ENCODE measurements at places on chromosomes 7 and 10.

- DNase-seq = no peak
These were observed 165.8 kb downstream of the CACNB2 start for GRCh38 chr10:18306031-18306430.

- no peak for DNase-seq
These were observed 10.5 kb downstream of the GET4 start for GRCh38 chr7:886626-887487.

DNA sequence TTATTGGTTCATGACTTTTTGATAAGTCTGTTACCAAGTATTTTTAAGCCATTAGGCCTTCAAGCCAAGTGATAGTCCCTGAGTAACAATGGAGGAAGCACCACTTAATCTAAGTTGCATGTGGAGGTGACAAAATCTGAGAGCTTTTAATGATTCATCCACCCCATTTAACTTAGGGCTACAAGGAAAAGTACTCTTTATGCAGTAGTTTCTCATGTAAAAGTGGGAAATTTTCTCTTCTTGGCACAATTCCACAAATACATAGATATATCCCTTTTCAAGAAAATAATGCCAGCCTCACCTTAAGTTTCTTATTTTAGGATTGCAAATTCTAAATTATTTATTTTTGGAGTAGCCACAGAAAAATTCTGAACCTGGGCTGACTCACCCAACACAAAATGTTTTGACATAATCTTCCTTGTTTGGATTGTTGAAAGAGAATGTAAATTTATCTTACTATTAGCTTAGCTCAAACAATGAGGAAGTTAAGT is 85.7 kb downstream of the SUGCT start:
- no peak for DNase-seq

DNA sequence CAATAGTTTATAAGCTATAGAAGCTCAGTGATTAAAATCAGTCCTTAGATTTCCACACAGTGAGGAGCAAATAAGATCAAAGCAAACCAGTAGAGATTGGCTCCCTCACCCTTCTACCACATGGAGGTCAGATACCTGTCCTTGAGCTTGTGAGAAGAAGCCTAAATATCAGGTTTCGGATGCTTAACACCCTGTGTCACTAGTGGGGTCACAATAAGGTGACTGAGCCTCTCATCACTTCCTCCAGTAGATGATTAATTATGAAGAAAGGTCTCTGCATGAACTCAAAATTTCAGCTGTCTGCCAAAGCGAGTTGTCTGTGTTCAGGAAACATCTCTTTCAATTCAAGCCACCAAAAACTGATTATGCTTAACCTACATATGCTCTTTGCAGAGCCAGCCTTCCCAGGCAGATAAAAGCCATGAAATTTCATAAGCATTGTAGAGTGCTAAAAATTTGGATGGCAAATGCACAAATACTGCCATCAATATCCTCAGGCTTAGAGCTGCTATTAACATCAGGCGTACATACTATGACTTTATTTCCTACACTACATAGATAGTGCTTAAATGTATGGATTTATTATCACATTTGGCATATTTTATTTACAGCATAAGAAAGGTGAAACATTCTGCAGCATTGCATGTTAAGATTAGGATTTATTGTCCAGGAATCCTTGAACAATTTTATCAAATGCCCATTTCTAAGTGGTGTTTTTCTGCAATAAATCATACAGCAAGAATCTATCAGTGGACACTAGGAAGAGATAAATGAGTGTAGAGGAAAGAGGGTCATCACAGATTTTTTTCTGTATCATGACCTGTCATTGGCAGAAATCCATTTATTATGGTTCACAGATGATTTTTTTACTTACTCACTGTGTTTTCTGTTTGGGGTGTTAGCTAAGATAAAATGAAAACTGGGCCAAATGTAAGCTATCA is 285.1 kb upstream of the SP8 start:
- DNase-seq = no peak

GRCh38 chr10:132641401-132641800 is 103.8 kb downstream of the INPP5A start:
- no peak for DNase-seq

DNA sequence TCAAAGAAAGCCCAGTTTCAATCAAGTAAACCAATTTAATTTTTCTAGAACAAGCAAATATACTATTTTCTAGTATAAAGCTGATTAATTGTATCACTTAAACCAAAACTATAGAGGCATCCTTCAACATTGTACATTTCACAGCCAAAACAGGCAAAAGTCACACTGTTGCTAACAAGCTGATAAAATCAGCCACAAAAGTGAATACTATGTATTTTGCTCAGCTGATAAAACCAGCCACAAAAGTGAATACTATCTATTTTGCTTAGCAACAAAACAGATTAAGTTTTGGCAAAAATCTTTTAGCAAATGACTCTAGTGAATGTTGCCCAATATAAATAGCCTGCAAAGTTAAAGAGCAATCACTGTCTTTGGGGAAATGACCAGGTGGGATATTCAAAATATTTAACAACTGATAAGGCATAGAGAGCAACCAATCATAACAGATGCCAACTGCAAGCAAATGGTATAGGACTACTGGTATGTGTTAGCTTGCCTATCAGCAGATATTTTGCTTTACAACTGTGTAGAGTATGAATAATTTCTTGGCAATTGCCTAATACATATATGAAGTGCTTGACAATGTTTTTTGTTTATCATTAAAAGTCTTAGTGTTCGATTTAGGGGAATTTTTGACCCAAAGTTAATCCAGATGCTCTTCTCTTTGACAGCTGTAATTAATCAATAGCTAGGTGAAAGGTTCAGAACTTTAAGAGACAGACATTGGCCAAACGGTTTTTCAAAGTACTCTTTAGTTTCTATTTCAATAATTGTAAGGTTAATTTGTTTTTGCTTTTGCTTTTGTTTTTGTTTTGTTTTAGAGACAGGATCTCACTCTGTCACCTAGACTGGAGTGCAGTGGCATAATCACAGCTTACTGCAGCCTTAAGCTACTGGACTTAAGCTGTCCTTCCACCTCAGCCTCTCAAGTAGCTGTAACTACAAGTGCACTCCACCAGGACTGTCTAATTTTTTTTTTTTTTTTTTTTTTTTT is 44.4 kb upstream of the SP4 start:
- DNase-seq = no peak

DNA sequence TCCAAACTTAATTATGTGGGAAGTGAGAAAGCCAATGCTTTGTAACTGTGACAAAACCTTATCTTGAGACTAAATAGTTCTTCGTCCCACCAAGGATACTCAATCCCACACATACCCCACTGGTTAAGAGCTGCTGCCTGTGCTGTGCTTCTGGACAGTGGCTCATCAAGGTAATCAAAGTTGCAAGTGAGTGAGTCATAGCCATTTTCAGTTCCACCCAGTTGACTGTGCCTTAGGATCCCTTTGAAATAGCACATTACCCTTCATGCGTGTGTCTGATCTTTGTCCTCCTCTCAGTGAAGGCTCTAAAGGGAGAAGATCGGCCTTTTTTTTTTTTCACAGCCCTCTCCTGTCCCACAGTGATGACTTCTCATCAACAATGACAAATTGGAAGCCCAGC is 706.0 kb upstream of the AUTS2 start:
- DNase-seq = no peak

GRCh38 chr7:112550468-112551060 is 69.8 kb downstream of the LSMEM1 start:
- DNase-seq = peak; percentile 50

DNA sequence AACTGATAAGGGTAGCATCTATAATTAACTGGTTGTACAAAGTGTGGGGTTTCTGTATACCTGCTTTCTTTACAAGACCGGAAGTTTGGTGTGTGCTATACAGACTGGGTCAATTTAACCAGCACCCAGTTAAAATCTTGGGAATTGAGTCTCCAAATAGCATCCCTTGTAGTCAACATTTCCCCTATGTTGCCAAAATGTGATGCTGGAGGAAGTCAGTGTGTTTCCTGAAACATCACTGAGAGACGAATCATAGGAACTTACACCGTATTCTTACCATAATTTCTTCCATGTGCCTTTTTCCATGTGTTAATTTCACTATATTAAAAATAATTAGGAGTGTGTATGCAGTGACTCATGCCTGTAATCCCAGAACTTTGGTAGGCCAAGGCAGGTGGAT is 1.7 kb downstream of the AKR1C4 start:
- no peak for DNase-seq

DNA sequence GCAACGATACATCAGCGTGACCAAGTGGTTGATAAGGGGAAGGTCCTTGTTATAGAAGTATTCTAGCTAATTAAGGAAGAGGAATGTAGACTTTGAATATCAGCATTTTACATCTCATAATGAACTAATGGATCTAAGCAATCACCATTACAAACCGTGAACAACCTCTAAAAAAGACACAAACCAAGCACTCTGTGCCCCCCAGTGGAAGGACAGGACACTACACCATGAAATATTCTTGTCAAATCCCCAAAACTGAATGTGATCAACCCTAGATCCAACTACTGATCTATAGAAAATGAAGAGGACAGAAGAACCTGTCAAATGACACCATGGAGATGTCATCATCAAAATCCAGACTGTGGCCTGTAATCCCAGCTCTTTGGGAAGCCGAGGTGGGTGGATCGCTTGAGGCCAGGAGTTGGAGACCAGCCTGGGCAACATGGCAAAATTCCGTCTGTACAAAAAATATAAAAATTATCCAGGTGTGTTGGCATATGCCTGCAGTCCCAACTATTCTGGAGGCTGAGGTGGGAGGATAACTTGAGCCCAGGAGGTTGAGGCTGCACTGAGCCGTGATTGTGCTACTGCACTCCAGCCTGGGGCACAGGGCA is 111.3 kb upstream of the CARD11 start:
- peak; percentile 45 for DNase-seq

DNA sequence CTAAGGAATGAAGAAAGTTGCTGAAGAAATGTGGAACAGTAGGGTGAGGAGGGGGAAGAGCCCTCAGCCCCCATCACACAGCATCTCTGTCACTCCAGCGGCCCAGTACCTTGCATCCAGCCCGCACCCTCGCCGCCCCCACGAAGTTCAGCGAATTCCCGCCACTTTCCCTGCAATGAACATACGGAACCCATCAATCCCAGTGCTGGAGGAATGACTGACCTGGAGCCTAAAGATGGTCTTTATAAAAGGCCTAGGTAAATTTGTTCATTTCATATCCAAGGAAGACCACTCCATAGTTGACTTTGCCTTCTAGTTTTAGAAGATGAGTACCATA is 779 bp upstream of the KIF5B start:
- DNase-seq = no peak

DNA sequence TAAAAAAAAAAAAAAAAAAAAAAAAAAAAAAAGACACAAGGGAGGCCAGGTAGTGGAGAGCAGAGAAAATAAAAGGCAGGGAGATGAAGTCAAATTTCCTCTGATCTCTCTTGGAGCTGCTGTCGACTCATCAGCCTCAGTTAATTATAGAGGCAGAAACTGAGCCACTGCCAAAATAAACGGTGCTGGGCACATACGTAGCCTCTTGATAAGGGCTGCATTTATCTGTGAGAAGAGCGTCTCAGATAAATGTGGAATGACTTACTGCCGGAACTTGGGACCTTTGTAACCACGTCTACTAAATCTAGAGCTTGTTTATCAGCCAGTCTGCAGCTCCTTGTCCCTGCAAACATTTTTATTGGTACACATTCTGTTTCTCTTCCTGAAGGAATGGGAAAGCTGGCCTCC is 162.3 kb downstream of the BAMBI start:
- no peak for DNase-seq

- DNase-seq = no peak
These were observed 180.9 kb downstream of the CDK14 start for GRCh38 chr7:90777041-90777440.

DNA sequence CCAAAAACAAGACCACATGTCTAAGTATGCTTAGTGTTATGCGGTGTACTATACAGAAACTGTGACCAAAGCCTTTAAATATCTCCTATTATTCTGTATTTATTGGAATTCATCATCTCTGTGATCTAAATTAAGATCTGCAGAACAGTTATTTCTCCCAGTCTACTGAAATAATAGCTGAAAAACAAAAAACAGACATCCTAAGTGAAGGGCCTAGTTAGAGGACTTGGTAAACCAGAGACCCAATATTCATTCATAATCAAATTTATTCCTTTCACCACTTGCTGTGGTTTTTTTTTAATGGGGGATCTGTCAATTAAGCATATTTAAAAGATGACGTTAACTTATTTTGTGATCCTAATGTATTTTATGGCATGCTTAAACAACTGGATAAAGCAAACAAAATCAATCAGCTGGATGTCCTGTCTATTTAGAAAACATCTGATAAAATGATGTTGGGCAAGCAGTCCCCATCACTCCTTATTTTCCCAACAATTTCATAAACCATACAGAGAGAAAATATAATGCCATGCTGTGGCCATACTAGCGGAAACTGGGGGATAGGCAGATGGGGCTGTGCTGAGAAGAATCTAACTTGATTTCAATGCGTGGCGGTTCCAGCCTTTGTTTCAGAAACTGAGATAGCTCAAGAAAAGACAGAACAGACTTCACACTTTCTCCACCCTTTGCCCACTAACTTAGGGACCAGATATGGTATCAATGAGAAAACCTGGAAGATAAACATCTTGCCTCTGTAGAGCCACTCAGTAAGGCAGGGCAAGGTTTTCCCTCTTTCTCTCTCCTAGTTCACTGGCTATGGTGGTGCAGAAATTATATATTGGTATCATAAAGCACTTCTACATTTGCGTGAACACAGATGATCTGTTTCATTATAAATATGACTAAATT is 32.9 kb downstream of the ICA1 start:
- no peak for DNase-seq

- no peak for DNase-seq
These were observed 75.5 kb upstream of the TMEM248 start for GRCh38 chr7:66845379-66846095.

GRCh38 chr7:21542891-21543527 is at the start of gene DNAH11:
DNAH11 (plus strand) TSS chr7:21543039; CDS start chr7:21543246, 207 bp downstream.
- DNase-seq = peak; percentile 83

DNA sequence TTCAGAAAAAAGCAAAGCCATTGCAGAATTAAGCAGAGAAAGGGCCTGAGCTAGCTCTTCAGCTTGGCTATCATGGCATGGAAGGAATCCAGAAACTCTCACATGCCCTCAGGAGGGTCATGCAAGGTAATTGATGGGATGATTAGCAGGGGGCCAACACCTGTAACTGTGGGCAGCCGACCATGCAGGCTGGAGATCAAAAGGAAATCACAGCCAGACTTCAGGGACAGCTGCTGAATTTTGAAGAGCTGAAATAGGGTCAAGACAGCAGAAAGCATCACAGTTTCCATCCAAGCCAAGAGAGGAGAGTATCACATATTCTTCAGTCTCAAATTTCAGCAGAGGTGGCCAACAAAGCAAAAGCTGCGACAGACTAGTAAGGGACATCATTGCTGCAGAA is 239.6 kb upstream of the STEAP1 start:
- DNase-seq = no peak

- no peak for DNase-seq
These were observed 104.7 kb downstream of the PHF14 start for GRCh38 chr7:11078247-11078834.
